ENCODE measurements at places on chromosomes 3 and 15.

- no peak for DNase-seq
Measured at GRCh38 chr3:10466186-10466585, 39.2 kb downstream of the ATP2B2 start.

- no peak for DNase-seq
Measured at GRCh38 chr15:76161153-76162035, 101.6 kb downstream of the TMEM266 start.

DNA sequence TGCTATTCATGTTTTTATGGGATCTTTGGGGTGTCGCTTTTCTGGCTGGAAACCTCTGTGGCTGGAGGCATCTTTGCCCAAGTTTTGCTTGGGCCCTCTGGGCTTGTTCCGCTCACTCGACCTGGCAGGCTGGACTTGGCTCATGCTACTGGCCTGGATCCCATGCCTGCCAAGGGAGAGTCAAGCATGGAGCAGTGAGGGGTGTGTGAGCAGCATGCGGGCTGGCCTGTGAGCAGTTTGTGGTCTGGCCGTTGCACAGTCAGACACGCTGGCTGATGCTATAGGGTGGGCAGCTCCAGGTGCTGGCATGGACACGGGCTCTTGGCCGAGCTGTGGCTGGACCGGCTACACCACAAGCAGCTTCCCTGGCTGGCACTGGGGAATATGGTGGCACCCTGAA lies 491.1 kb downstream of the AGBL1 start:
- DNase-seq: no peak

- DNase-seq: peak; percentile 67
Measured at GRCh38 chr3:51391566-51392354, 675 bp downstream of the RBM15B start.

Data from activated naive CD4-positive, alpha-beta T cell treated with anti-CD3 and anti-CD28 coated beads, Interleukin-2, amount 10 ng/mL, durations not matched to agents 7 days and 5 days (primary cell).